Jurkat, Clone E6-1 (cell line): ENCODE measurements at places on chromosomes 6 and 20.

DNA sequence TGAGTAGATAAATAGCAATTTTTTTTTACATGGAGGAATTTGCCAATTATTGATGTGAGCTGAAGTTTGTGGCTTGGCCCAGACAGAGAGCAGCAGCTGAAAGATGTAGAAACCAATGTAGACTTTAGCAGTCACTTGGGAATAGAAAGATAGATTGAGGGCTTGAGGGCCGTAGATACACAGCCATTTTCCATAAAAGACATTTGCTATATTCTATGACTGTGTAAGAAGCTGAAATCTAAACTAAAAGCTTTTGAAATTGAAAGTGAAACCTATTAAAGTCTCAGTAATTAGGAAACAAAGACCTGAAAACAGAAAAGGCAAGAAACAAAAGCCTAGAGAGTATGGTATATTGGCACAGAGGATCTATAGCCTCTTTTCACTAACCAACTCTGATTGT lies 332.7 kb downstream of the CENPW start:
- DNase-seq: no peak

- no peak for DNase-seq
Observed at GRCh38 chr20:61437280-61438206, 185.5 kb downstream of the CDH4 start.

GRCh38 chr6:158518191-158519127 lies 41.4 kb upstream of the TMEM181 start:
- peak; percentile 82 for DNase-seq

DNA sequence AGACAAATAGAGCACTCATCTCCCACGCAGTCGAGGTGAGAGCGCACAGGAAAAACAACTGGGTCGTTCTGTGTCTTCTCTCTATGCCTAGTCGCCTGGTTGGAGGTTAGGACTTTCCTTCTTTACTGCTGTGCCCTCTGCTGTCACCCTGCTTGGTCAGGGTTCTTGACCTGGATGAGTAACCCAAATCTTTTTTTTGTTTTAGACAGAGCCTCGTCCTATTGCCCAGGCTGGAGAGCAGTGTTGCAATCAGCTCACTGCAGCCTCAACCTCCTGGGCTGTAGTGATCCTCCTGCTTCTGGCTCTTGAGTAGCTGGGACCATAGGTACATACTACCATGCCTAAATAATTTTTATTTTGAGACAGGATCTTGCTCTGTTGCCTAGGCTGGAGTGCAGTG lies 24.5 kb downstream of the PRPF6 start:
- DNase-seq: no peak

DNA sequence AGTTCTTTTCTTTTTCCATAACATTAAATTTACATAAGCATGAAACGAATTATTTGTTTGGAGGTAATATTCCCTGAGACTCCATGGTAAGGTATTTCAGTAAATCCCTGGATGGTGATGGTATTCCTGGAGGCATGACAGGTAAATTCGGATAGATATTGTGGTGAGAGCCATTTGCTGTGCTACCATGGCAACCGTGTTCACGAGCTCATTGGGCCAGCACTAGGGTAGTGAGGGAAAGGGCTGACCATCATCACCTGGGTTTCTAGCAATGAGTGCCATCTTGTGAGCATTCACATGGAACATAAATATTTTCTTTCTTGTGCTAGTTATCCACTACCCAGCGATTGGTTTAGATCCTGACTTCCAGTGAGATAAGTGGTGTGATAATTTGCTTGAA lies 51.9 kb upstream of the GNRH2 start:
- DNase-seq: no peak

DNA sequence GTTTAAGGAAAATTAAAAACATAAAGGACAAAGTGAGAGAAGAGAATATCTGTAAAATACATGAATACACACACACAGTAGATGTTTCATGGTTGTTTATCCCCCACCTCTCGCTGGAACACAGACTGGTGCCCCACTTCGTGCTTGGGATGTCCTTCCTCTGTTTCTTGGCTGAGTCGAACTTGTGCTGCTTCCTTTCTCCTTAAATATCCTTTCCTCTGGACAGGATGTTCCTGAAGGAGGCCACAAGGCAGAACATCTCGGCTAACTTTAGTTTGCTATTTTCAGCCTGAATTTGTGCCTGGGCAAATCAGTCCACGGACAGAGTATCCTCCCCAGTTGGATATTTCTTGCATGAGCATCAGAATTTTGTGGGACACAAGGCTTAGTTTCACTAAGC lies 54.7 kb upstream of the ZMYND8 start:
- DNase-seq: no peak

DNA sequence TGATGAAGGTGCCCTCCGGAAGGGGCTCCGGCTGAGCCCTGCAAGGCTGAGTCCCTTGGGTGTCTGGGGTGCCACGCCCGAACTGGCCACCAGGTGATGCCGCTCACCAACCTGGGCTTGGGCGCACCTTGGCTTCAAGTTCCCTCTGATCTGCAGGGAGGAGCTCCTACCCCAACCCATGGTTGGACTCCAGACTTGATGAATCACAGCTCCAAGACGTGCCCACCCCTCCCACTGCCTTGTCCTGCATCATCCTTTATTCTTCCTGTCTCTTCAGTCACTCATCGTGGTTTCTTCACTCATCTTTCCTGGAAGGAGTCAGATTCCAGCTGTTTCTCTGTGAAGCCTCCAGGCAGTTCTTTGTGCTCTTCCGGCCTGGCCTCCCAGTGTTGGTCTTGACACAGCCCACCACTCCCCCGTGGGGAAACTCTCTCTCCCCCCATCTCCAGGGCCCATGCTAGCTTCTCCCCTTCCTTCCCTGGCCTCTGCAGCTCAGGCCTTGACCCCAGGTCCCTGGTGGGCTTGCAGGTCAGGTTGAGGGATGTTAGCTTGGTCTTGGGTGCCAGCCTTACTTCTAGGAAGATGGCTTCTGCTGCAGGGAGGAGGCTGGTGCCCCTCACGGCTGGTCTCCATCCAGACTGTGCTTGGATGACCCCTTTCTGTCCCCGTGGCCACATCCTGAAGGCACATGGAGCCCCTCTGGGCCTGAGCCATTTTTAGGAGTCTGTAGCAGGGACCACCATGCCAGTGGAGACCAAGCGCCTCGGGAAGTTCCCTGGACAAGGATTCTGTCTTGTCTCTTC lies 2.6 kb upstream of the ZBP1 start:
- DNase-seq: peak; percentile 74

DNA sequence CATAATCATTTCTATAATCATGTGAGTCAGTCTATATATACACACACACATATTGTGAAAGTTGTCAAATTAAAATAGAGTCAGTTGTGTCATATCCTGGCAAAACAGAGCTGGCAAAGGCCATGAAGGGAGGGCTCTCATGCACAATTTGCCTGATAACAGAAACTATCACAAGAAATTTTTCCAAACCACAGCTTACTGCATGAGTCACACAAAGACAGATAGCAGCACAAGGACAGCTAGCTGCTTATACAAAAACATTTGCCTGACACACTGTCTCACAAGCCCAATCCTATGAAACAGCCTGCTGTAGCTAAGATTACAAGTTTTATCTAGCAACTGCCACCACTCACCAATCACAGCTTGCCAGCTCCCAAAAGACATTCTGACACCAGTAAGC lies 848.5 kb upstream of the MAN1A1 start:
- no peak for DNase-seq

- no peak for DNase-seq
Observed at GRCh38 chr6:139449611-139450000, 75.2 kb upstream of the CITED2 start.
